ENCODE measurements at places on chromosomes 7 and 10.

GRCh38 chr7:43557831-43558495, 24.9 kb upstream of the STK17A start:
- no peak for DNase-seq

DNA sequence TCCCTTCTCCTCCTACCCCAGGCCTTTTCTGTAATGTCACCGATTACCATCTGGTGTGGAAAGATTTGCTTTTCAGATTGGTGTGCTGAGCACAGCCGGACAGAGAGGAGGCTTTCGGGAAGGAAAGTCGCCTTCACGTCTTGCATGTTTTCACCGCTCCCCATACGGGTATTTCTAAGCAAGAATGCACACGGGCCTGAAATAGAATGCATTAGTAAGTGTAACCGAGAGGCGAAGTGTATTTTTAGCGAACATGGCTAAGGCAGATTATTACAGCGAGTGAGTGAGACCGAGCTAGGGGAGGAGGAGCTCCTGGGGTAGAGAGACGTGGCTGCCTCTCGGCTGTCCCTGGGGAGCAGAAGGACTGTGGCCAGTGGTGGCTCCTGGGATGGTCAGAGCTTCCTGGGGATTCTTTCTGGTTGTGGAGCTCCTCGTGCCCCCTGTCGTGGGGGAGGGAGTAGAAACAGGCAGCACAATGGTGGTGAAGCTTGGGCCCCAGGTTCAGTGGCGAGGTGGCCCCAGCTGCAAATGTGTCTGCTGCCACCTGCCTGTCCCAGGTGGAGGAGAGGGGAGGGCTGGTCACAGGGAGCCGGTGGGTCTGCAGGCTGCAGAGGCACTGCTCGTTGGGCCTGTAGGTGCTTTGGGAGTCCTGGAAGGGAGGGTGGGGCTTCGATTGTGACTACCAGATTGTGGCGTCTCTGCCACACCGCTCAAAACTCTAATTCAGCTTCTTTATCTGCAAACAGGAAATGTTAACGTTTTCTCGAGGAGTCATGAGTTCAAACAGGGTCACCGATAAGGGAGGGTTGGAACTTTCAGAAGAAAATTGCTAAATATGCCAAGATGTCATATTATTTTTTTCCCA, 135.8 kb downstream of the CAMK1D start:
- no peak for DNase-seq

- DNase-seq, result no peak
Observed at GRCh38 chr7:157211690-157212089, 73.0 kb downstream of the UBE3C start.

DNA sequence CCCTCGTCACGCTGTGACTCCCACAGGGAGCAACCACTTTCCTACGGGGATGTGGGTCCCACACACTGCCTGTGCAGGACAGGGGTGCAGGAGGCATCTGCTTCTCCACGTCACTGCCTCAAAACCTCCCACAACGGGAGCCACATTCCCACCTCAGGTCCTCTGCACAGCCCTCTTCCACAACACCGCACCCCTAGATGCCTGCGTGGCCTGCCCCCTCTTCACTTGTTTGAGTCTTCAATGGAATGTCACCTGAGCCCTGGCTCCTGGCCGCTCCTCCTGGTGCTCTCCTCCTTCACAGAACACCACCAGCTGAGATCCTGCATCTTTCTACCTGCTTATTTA, 73.6 kb downstream of the MAD1L1 start:
- DNase-seq, result no peak

DNA sequence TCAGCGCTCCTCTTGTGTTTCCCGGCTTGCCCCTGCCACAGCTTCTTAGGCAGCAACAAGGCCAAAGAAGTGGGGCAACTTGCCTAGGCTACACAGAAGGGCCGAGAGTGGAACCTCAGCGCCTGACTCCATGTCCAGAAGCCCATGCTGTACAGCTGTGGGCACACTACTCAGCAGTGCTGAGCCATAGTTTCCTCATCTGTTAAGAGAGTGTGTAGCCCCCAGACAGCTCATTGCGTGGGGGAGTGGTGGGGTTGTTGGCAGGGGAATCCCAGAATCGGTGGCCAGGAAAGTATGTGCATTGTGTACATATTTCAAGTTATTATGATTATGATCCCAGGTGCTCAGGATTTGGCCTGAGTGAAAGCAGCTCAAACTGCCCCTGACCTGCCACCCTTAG, 96.2 kb downstream of the CDH23 start:
- no peak for DNase-seq

- DNase-seq, result no peak
Observed at GRCh38 chr10:71262027-71262426, 49.7 kb downstream of the UNC5B start.

DNA sequence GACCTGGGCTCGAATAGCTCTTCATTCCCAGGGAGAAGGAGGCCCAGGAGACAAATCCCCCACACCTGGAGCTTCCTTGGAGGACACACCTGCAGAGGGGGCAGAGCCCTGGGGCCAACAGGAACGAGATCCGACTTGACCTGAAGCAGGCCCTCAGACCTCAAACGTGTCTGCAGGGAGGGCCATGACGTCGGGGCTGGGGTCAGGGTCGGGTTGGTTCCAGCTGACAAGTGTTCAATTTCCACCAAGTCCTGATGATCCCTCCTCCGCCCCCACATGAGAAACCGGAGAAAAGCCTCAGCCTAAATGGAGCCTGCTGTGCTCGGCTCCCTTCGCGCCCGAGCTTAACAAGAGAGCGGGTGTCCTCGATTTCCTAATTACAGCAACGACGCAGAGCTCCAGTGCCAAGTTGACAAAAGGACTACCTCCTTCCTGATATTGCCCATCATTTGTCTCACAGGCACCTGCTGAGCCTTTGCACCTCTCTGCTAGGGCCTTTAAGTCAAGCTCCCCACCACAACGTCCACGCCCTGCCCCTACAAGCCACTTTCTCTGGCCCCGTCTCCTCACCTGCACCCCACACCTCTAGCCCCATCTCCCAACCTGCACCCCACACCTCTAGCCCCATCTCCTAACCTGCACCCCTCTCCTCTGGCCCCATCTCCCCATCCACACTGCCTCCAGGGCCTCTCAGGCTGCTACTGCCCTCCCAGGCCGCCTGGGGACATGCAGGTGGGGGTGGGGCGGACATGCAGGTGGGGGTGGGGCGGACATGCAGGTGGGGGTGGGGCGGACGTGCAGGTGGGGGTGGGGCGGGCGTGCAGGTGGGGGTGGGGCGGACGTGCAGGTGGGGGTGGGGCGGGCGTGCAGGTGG, 519.4 kb downstream of the GLRX3 start:
- DNase-seq, result no peak

DNA sequence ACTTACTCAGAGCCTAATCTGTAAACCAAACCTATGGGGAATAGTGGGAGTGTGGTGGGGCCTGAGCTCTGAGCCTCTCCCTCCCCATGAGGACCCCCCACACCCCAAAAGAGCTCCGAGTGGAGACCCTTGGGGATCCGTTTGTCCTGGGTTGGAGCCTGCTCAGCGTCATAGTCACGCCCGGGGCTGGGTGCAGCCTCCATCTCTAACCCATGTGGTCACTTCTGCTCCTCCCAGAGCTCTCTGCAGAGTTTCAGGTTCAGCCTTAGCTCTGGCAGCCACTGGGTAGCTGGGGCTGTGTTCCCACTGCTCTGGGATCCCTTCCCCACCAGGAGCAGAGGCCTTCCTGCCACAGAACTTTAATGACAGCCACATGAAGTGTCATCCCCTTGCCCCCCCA, 25.9 kb downstream of the PFKFB3 start:
- no peak for DNase-seq

DNA sequence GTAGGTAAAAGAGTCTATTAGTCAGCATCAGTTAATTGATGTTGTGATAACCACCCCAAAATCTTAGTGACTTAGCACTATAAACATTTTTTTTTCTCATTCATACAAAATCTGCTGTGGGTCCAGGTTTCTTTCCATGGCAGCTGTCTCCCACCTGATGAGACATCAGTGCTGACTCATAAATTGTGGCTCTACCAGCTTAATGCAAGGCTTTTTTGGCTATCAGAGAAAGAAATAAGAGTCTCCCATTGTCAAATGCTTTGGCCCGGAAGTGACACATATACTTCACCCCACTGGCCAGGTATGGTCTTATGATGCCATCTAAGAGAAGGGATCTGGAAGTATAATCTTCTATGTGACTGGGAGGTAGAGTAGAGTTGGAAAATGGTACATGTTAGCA, 14.5 kb downstream of the DNAJB9 start:
- DNase-seq, result no peak

DNA sequence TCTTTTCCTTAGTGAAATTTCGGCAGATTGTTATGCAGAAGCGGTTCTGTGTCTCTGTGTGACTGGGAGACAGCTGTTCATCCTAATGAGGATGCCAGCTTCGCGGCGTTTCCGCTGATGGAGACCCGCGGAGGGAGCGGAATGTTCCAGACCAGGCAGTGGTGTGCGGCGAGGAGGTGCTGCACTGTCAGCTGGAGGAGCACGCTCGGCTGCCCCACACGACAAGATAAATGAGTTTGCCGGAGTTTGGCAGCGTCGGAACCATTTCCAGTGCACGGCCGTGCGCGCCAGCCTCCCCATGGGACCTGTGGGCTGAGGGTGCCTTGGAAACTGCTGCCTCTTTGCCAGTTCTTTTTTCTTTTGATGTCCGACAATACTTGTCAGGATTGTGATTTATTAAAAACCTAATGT, 64.6 kb downstream of the WDR37 start:
- DNase-seq, result no peak

GRCh38 chr10:75403144-75403938, 1.8 kb upstream of the ZNF503 start:
- peak; percentile 54 for DNase-seq

- DNase-seq, result no peak
Observed at GRCh38 chr7:16345979-16346958, 75.1 kb downstream of the CRPPA start.

GRCh38 chr7:50416527-50417182, 33.5 kb downstream of the FIGNL1 start:
- DNase-seq, result no peak

- no peak for DNase-seq
Observed at GRCh38 chr10:21813946-21814345, 189.6 kb downstream of the DNAJC1 start.

DNA sequence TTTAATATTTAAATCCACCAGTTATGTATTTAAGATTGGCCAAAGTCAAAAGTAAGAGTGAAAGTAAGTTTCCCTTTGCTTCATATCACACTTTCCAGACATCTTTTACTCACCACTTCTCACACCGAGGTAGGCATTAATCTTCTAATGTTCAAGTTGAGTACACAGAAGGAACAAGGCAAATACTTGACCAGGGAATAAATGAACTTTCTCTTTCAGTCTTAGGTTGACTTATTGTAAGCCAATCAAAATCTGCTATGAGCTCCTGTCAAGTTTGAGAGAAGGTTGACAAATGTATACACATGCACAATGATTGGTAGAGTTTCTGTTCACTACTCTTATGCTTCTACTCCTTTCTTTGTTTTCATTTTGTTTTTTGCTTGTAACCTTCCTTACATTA, 842.5 kb downstream of the REEP3 start:
- DNase-seq, result no peak

DNA sequence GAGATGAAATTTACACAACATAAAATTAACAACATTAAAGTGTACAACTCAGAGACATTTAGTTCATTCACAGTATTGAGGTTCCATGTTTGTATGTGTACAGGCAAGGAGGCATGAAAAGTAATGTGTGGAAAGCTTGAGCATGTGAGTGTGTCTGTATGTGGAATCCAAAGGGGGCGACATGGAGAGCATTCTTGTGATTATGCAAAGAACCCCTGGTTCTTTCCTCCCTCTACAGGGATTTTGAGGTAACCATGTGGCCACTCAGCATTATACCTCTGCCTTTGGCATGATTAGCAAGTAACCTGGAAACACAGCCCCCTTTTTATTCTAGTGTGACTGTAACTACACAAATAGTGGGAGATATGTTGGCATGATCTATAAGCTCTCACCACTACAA, 21.0 kb downstream of the OR2F1 start:
- no peak for DNase-seq

DNA sequence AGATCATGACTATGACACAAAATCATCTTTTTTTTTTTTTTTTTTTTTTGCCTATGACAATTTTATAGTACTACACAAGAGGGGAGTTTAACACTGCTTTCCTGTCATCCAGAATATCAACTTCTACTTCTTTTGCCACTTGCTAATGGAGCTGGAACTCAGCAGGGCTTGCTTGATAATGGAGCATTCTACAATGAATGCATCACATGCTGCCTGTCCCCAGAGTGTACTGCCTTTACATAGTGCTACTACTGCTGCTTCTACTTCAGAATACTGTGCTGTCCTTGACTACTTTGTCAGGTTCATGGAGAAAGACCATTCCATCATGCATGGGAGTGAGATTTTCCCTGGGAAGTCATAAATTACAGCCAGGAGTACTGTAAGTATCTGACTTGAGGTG, 338.6 kb upstream of the SEMA3A start:
- DNase-seq, result no peak

GRCh38 chr7:33411020-33411419, 281.7 kb downstream of the BBS9 start:
- no peak for DNase-seq

DNA sequence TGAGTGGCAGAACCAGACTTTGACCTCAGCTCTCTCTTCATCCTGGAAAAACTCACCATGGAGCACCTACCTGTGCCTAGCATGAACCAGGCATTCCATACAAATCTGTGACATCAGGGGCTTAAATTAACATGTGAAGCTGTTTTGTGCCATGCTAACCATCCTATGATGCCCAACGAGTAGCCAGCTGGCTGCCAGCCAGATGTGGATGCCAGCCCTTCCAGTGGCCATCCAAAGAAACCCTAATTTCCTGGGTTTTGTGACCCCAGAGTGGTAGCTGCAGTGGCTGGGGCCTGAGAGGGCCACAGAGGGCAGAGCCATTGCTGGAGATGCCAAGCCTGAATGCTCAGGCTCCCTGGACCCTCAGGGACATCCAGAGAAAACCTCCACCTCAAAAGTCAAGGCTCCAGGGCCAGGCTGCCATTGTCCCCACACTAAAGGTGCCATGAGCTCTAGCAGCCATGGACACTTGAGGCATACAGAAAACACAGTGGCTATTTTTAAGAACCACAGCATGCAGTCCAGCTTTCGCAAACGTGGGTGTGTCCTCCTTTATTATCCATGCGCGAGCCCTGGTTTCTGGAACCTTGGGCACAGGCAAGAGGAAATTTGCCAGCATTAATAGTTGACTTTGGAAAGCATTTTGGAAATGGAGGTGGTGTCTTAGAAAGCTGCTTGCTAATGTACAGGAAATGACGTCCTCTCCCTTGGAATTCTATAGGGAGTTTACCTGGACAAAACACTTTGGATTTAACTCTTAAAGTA, 6.0 kb downstream of the CPXM2 start:
- no peak for DNase-seq

- DNase-seq, result no peak
Observed at GRCh38 chr10:78533776-78534175, 500.1 kb downstream of the RPS24 start.

DNA sequence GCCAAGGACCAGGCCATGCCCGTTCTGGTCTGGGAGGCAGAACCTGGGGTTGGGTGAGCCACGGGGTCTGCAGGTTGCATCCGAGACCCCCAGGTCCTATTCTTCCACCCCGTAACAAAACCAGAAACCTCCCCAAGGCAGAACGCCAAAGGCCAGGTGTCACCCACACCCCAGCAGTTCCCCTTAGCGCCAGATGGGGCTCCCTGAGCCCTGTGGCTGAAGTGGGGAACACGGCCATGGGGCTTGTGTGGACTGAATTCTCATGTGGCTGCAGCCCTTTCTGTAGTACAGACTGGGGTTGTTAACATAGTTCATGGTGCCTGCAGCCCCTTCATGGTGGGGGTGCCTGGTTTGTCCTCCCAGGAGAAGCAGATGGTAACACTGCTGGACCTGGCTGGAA, 10.2 kb downstream of the BRI3 start:
- no peak for DNase-seq

- DNase-seq, result no peak
Observed at GRCh38 chr7:118352867-118353453, 128.5 kb downstream of the ANKRD7 start.
